ENCODE measurements at places on chromosomes 11 and 22.

DNA sequence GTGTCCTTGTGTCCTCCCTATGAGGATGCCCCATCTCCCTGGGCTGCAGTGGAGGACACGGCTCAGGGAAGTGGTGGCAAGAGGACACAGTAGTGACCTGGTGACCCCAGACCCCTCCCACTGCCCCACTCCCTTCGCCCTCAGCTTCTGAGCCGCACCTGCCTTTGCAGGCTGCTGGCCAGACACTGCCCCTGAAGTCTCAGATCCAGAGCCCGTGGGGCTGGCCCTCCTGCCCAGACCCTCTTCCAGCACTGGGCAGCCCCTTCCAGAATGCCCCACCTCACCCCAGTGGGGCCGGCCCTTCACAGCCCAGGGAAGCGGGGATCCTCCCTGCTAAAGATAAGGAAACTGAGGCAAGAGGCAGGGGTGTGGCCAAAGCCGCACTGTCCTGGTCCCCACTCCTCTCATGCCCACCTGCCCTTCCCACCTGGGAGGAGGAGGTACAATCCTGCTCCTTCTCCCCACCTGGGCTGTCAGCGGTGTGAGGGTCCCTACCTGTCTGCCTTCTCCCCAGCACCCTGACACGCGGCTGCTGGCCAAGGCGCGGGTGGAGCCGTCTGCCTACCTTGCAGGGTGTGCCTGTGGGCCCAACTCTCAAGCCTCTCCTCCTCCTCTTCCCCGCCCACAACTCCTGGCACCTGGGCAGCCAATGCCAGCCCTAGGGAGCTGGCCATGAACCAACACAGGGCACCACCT is 17.3 kb downstream of the TRPM5 start:
- DNase-seq, result no peak

- no peak for DNase-seq
These were observed 151.6 kb upstream of the MTMR2 start for GRCh38 chr11:96075532-96075959.

- DNase-seq, result peak; percentile 57
These were observed 90.6 kb downstream of the TSPAN18 start for GRCh38 chr11:44817207-44817949.

DNA sequence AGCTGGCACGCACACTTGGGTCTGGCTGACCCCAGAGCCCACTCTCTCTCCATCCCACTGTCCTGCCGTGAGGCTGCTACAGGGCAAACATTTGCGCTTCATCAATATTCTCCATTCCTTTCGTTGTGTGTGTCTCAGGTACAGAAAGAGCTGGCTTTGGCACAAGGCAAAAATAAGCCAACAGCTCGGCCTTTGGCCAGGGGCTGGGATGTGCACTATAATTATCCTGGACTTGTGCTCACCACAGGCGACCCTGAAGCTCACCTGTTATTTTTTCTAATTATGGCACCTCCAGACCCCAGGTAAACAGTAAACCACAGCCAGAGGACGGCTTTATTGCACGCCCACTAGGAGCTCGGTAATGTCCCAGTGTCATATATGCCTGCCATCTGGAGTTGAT is 10.9 kb downstream of the ZMAT5 start:
- DNase-seq, result no peak

- no peak for DNase-seq
These were observed 71.0 kb downstream of the TMPRSS5 start for GRCh38 chr11:113634940-113635575.

DNA sequence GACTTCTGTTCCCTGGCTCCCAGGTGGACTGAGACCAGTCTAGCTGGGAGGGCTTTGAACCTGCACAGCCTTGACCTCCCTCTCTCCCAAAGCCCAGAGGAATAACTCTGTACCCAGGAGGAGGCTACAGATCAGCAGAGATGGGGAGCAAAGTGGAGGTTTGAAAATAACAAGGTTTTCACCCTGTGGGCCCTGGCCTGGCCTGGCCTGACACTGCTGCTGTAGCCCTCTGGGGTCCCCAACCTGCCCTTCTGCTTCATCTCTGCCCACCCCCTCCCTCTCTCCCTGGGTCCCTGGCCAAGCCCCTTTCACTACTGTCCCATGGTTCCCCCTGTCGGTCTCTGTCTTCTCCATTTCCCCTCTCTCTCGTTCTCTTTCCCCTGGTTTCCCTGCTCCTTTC is 225.2 kb downstream of the BUD13 start:
- DNase-seq, result no peak

- DNase-seq, result peak; percentile 32
These were observed 14.8 kb downstream of the PLAAT3 start for GRCh38 chr11:63599211-63600122.

- no peak for DNase-seq
These were observed 279.4 kb downstream of the NTM start for GRCh38 chr11:131649856-131650255.
